ENCODE measurements at places on chromosomes 12 and 14. TPM values are rescaled to one million over a fixed set of nuclear protein-coding genes. Genes with fewer than 3 reads are reported as not detected.

GRCh38 chr14:20802341-20803084 lies at the start of gene RNASE1:
Gene RNASE1, minus strand, starts transcription at chr14:20802844. Its CDS starts 776 bp downstream, at chr14:20802068.
- peak within 1 kb of the TSS; percentile 54 for H3K27ac ChIP-seq
- H3K4me1 ChIP-seq: peaks cover 68% of the 10 kb centered on the region
- DNase-seq: no peak
- no peaks in the 10 kb centered on the region for H3K36me3 ChIP-seq
- no peaks in the 10 kb centered on the region for H3K27me3 ChIP-seq

The FAM90A1 gene
- not detected for total RNA-seq

- peak overlapping the region; percentile 98 for H3K27ac ChIP-seq
- H3K27me3 ChIP-seq: peaks cover 5% of the 10 kb centered on the region
- peaks cover 42% of the 10 kb centered on the region for H3K4me1 ChIP-seq
- peak; percentile 40 for DNase-seq
- H3K36me3 ChIP-seq: peaks cover 3% of the 10 kb centered on the region
- H3K4me3 ChIP-seq: peak overlapping the region; percentile 98
These were observed 966 bp downstream of the SINHCAF start for GRCh38 chr12:31324845-31325523.

The CABP1 gene
- 1.2 TPM for total RNA-seq

GRCh38 chr12:26460361-26460760 lies 265.0 kb downstream of the SSPN start:
- H3K27ac ChIP-seq: no peak overlapping the region
- no peak overlapping the region for H3K4me3 ChIP-seq
- H3K27me3 ChIP-seq: no peaks in the 10 kb centered on the region
- DNase-seq: no peak

The FIGNL2 gene
- total RNA-seq: 39.7 TPM

DNA sequence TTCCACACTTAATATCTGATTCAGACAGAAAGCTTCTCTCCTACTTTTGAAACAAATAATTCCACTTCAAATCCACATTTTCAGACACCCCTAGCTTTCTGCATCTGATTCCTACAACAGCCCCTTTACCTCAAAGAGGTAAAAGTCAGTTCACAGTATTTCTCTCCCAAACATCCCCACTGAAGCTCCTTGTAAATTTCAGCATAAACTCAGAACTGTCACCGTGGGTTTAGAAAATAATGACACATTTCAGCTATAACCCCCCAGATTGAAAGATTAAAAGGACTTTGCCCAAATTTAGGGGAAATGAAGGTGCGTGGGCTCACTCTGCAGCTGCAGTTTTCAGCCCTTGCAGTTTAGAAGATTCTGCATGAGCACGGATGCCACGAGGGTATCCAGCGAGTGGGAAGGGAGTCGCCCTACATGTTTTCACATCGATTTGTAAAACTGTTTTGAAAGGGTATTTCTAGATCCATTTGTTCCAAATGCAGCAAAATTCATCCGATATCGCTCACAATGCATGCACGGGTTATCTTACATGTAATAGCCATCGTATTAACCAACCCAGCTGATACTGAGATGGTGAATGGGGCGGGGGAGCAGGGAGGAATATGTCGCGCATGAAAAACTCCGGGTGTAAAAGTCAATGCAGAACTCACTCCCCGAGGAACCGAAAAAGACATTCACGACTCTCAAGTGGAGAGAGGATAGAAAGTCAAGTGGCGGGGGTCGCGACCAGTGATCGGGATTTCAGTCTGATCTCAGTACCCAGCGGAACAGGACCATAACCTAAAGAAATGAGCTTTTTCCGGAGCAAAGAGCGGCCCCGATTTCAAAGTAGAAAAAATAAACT lies 5.0 kb upstream of the CCND2 start:
- H3K36me3 ChIP-seq: no peaks in the 10 kb centered on the region
- H3K27me3 ChIP-seq: peaks cover 72% of the 10 kb centered on the region
- no peak for DNase-seq
- peak overlapping the region; percentile 93 for H3K4me3 ChIP-seq
- peak overlapping the region; percentile 96 for H3K27ac ChIP-seq

DNA sequence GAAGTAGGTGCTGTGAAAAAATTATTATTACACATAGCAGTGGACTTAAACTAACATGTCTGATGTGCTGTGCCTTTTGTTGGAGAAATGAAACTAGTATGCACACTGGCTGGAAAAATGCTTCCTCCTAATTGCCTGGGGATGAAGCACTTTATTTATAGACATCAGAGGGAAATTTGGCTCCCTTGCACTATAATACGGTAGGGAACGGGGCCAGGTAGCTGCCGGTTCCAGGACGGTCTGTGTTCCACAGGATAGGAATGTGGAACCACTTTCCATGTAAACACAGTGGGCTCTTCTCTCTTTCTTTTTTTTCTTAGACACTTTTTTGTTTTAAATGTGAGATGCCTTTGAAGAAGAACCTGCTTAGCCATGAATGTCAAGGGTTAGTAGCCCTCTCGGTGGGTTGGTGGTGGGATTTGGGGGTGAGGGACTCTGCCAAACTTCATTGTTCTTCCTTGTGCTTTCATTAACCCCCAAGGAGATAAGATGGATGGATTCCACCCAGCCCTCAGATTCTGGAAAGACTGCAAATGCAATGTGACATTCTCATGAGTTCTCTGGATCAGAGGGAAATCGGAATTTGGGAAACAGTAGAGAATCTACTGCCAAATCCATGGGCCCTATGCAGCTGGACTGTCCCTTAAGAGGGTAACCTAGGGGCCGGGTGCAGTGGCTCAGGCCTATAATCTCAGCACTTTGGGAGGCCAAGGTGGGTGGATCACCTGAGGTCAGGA lies 58.0 kb upstream of the GSC start:
- H3K4me3 ChIP-seq: no peak overlapping the region
- no peak for DNase-seq
- no peak overlapping the region for H3K27ac ChIP-seq
- no peaks in the 10 kb centered on the region for H3K27me3 ChIP-seq

DNA sequence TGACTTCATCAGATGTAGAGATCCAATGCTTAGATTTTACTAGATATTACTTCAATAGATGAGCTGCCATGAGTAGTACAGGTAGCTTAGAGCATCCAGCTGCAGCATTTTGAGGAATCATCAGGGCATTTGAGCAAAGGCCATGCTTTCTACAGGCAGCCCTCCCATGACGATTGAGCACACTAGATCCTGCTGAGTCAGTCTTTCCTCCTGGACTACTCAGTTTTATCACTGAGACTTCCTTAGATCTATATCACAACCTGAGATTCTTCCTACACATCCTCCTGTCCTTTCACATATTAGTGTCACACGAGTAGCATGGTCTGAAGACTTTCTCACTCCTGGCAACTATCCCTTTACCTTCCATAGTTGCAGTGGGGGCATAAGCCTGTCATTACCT lies 1401.8 kb downstream of the FSCB start:
- H3K27ac ChIP-seq: no peak overlapping the region
- H3K36me3 ChIP-seq: no peaks in the 10 kb centered on the region
- no peaks in the 10 kb centered on the region for H3K27me3 ChIP-seq
- H3K4me3 ChIP-seq: no peak overlapping the region

The CLEC4D gene
- total RNA-seq: not detected

DNA sequence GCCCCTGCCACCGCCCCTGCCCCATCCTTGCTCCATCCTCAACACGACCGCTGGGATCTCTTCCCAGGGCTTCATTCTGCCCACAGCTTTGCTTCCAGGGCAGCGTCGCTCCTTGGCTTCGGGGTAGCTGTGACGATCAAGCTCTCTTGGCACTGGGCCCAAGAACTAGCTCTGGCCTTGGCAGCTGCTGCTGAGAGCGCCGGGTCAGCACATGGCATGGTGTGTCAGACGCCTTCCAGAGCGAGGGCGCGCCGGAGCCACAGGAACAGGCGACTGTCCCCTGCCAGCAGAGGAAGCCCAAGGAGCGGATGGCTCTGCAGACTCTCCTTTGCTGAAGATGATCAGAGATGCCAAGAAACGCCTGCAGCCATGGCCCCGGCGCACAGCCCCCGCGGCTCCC lies 15.9 kb downstream of the RAB35 start:
- H3K36me3 ChIP-seq: no peaks in the 10 kb centered on the region
- no peak for DNase-seq
- no peak overlapping the region for H3K27ac ChIP-seq
- no peak overlapping the region for H3K4me3 ChIP-seq

The CCDC177 gene
- total RNA-seq: 7.5 TPM

DNA sequence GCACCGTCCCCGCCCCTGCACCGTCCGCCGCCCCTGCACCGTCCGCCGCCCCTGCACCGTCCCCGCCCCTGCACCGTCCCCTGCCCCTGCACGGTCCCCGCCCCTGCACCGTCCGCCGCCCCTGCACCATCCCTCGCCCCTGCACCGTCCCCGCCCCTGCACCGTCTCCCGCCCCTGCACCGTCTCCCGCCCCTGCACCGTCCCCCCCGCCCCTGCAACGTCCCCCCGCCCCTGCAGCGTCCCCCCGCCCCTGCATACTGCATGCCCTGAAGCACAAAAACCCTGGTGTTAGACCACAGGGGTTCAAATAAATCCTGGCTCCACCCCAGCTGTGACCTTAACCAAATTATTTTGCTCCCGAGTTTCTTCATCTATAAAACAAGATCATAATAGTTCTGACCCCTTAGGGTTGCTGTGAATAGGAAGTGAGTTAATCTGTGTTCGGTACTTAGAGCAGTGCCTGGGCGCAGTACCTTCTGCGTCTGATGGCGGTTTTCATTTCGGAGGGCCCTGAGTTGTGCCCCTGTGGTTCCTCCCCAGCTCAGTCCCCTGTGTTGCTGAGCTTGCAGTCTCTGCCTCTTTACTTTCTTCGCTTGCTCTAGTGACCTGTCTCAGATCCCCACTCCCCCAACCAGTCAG lies 38.1 kb downstream of the ESRRB start:
- no peak overlapping the region for H3K27ac ChIP-seq
- H3K4me3 ChIP-seq: peak overlapping the region; percentile 82
- no peak for DNase-seq

DNA sequence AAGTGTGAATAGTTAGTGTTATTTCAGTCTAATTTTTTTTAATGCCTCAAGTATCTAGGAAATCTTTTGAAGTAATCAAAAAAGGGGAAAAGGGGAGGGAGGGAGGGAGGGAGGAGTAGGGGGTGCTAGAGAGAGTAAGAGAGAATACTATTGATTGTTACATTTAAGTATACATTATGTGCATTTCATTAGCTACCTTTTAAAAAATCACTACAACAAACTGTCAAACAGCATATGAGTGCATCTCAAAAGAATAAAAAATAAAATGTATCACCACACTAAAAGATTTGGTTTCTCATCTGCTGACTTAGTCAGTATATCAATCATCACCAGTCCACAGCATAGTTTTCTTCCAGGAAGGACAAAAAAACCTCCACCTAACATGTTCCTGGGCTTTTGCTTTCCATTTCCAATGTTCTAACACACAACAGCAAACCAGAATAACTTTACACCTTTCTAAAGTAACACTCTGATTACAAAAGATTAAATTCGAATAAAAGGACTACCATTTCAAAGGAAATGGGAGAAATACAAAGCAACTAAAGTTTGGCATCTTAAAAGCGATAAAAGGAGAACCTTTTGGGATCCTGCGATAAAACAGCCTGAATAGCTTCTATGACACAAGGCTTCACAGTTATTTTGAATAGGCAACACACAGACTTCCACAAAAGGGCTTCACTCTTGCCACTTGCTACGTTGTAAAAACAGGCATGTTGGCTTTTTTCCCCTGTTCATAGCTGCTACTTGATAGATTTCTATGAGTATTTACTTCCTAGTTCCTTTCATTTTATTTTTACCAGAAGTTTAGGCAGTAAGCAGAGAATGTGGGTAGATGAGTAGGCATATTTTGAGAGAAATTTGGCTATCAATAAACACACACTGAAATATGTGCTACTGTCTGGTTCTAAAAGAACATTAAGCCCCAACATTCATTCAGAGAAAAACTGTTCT lies 160.9 kb downstream of the EPS8 start:
- peak overlapping the region; percentile 98 for H3K27ac ChIP-seq
- H3K36me3 ChIP-seq: peaks cover 15% of the 10 kb centered on the region
- H3K4me1 ChIP-seq: peaks cover 82% of the 10 kb centered on the region
- peak overlapping the region; percentile 77 for H3K4me3 ChIP-seq
- no peak for DNase-seq
- H3K27me3 ChIP-seq: no peaks in the 10 kb centered on the region

GRCh38 chr14:36163451-36163850 lies 13.1 kb downstream of the PTCSC3 start:
- H3K4me3 ChIP-seq: no peak overlapping the region
- H3K4me1 ChIP-seq: no peaks in the 10 kb centered on the region
- H3K27ac ChIP-seq: no peak overlapping the region
- H3K27me3 ChIP-seq: peaks cover 75% of the 10 kb centered on the region

- no peaks in the 10 kb centered on the region for H3K36me3 ChIP-seq
- H3K27ac ChIP-seq: no peak overlapping the region
- DNase-seq: no peak
- H3K4me3 ChIP-seq: no peak overlapping the region
These were observed 7.9 kb downstream of the SLC10A1 start for GRCh38 chr14:69789118-69789640.

The POTEG gene
- not detected for total RNA-seq

The ZDHHC22 gene
- 5.9 TPM for total RNA-seq

GRCh38 chr12:32273712-32274111 lies 125.6 kb upstream of the FGD4 start:
- H3K4me1 ChIP-seq: peaks cover 52% of the 10 kb centered on the region
- H3K4me3 ChIP-seq: no peak overlapping the region
- H3K36me3 ChIP-seq: peaks cover 3% of the 10 kb centered on the region

The SERPINA5 gene
- total RNA-seq: 1.4 TPM

The FAM161B gene
- 3.3 TPM for total RNA-seq

The IGF1 gene
- total RNA-seq: not detected

The INHBC gene
- 0.14 TPM for total RNA-seq

The FCF1 gene
- 58.0 TPM for total RNA-seq

DNA sequence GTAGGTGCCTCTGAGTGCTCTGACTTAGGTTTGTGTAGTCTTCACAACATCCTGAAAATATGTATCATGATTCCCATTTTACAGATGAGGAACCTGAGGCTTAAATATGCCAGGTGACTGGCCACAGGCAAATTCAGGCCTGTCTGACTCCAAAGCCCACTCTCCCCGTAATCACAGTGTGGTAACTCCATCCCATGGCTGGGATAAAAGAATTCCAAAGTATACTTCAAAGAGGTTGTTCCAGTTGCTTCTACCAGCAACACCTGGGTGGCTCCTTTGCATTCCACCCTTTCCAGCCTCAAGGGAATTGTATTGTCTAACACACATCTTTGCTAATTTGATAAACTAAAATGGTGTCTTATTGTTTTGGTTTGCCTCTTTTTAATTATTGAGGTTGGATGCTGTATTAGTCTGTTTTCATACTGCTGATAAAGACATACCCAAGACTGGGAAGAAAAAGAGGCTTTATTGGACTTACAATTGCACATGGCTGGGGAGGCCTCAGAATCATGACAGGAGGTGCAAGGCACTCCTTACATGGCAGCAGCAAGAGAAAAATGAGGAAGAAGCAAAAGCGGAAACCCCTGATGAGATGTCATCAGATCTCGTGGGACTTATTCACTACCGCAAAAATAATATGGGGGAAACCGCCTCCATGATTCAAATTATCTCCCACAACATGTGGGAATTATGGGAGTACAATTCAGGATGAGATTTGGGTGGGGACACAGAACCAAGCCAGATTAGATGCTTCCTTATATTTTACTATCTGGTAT lies 9.9 kb upstream of the CHST11 start:
- DNase-seq: no peak
- no peak overlapping the region for H3K27ac ChIP-seq
- peaks cover 4% of the 10 kb centered on the region for H3K4me1 ChIP-seq

The MFAP5 gene
- not detected for total RNA-seq

- no peak overlapping the region for H3K4me3 ChIP-seq
- no peak for DNase-seq
- H3K4me1 ChIP-seq: peaks cover 12% of the 10 kb centered on the region
- no peaks in the 10 kb centered on the region for H3K36me3 ChIP-seq
- no peak overlapping the region for H3K27ac ChIP-seq
These were observed 77.6 kb upstream of the SLC35F4 start for GRCh38 chr14:57943541-57943940.

The PLXNC1 gene
- total RNA-seq: 5.8 TPM

The NFATC4 gene
- 47.8 TPM for total RNA-seq

The TAS2R8 gene
- not detected for total RNA-seq

Measured in neural crest cell (in vitro differentiated cells).